ENCODE measurements at places on chromosomes 3 and 15.

DNA sequence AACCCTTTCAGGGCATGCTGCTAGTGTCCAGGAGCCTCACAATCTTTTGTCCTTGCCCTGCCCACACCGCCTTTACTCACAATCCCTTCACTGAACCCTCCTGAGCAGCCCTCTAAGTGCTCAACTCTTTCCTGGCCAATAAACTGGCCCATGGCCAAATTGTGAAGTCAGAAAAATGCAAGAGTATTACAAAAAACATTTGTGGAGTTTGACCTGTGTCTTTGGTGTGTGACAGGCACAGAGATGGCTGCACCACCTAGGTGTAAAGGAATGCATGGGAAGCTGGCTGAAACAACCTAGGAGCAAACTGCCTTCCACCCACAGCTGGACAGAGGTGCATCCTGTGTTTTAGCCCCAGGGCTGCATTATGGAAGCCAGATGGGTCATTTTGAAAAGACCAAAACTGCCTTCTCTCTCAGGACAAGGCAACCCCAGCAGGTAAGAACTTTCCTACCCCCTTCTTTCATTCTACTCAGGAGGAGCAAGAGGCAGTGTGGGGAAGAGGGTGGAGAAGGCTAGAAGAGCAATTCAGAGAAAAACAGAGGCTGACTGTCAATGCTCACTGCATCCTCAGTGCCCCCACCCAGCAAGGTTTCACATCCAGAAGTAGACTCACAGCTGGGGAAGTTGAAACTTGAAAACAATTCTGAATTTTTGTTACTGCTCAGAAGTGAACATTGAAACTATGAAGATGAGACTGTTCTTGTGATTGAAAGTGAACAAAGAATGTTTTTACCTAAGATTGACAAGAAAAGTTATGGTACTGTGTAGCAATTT is 78.6 kb downstream of the TRIM42 start:
- no peak for DNase-seq

DNA sequence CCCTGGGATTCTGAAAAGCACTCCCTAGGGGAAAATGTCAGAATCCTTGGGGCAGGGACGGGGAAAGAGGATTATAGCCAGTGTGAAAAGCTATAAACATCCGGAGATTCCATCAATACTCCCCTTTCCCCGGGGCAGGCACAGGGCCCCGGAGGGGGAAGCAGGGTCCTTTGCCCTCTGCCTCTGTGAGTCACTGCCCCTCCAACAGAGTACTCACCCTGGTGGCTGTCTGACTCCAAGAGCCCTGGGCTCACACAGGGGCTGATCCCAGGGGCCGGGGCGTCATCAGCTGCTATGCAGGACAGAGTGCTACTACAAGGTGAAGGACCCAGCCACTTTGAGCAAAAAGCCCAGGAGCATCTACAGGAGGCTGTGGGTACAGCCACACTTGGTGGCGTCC is 133.0 kb upstream of the PRR20G start:
- DNase-seq = no peak

- no peak for DNase-seq
Measured at GRCh38 chr15:76337059-76337695, 604 bp downstream of the ISL2 start.

DNA sequence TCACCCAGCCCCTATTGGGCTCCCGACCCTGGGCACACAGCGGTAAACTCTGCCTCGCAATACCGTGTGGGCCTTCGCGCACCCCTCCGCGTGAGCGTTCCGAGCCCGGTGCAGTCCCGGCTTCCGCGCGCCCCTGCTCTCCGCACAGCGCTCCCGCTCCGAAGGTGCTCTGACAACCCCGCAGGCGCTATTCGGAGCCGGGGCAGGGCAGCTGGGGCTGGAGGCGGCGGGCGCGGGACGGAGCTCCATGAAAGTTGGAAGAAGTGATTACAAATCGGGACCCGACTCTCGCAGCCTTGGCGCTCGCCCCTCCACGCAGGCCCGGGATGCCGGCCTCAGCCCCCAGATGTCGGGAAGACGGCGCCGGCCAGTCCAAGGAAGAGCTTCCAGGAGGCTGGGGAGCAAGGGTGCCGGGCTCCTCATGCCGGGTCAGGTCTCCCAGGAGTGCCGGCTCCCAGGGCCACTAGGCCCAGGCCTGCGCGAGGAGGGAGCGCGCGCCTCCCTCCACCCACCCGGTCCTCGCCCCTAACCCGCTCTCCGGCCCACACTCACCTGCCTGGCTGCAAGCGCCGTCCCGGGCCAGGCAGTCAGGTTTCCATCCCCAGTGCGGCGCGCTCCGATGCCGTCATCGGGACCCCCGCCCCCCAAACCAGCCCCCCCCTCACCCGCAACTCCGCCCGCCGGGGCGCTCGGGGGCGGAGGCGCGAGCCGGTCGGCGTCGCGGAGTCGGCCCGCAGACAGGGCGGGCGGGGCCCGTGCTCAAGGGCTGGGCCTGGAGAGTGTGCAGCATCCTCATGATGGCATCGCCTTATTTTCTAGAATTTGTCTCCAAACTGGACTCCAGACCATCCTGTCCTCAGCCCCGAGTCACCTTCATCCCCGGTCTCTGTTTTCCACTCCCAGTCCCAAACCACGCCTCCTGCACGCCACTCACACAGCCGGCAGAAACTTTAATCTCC is at the start of gene KIF7:
KIF7 (minus strand) TSS at position 621 of the 959 bp plus-strand sequence. CDS start 2,537 bp downstream, outside the sequence.
- DNase-seq = no peak

- DNase-seq = no peak
Measured at GRCh38 chr3:110918963-110919362, 152.7 kb upstream of the NECTIN3 start.

- DNase-seq = no peak
Measured at GRCh38 chr15:52463638-52464037, 65.0 kb downstream of the MYO5A start.

DNA sequence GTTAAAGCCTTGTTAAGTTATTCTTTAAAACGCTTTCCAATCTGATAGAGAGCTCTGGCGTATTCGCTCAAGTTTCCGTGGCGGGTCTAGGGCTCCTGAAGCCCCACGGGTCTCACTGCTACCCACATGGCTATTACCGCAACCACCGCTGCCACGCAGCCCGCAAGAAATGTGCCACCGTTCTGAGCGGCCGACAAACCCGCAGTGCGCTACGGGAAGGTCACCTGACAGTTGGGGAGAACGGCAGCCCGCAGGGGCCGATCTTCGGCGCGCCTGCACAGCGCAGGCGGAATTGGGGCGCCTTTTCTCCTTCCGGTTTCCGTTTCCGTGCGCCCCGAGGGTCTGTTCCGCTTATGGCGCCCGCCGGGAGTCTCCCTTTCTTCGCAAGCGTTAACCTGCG is 76.6 kb upstream of the SNRPN start:
- DNase-seq = no peak

DNA sequence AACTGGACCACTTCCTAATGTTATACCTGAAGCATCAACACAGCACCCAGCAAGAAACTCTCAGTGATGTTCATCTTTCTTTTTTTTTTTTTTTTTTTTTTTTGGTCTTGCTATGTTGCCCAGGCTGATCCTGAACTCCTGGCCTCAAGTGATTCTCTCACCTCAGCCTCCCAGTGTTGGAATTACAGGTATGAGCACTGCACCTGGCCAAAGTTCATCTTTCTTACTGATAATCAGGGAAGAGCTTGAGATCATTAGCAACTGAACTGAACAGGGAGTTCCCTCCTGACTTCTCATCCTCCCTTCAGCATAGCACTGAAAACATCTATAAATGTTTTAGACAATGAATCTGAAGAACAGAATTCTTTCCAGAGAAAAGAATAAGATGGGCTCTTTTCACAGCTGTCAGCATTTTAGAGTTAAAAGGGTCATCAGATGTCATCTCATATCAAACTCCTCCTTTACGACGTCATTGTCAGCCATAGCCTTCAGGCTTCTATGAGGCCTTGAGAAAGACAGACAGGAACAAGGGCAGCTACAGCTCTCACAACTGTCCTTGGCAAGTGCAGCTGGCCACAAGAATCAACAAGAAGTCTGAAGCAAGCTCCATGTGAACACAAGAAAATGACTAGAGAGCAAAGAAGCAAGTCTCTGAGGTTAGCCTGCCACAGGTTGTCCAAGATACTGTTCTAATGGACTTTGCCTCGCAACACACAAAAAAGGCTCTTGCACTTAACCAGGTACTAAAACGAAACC is 33.8 kb downstream of the SCAP start:
- no peak for DNase-seq

DNA sequence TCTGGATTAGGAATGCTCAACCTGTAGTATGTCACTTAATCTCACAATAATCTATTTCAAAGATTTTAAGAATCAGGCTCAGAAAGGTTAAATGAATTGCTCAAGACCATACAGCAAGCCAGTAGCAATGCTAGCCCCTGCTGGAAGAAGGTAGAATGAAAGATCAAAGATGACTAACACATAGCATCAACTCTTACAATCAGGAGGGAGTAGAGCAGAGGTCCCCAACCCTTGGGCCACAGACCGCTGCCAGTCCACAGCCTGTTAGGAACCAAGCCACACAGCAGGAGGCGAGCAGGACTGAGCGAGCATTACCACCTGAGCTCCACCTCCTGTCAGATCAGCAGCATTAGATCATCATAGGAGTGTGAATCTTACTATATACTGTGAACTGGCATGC is 15.5 kb upstream of the GATM start:
- no peak for DNase-seq

GRCh38 chr15:78127882-78128281 is 3.4 kb downstream of the CIB2 start:
- no peak for DNase-seq

DNA sequence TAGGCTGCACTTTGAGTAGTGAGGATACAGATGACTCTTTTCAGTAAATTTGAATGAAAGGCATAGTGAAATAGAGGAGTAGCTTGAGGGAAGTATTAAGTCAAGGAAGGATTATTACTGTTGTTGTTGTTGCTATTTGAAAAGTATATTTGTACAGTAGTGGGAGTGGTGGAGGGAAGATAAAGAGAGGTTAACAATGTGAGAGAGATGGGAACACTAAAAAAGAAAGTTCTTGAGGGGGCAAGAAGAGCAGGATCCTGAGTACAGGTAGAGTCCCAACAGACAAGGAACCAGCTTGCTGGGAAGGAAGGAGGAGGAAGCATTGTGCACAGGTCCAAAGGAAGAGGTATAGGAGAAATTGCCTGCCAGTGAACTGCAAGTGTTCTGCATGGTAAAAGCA is 75.6 kb upstream of the GOLGA8B start:
- no peak for DNase-seq

DNA sequence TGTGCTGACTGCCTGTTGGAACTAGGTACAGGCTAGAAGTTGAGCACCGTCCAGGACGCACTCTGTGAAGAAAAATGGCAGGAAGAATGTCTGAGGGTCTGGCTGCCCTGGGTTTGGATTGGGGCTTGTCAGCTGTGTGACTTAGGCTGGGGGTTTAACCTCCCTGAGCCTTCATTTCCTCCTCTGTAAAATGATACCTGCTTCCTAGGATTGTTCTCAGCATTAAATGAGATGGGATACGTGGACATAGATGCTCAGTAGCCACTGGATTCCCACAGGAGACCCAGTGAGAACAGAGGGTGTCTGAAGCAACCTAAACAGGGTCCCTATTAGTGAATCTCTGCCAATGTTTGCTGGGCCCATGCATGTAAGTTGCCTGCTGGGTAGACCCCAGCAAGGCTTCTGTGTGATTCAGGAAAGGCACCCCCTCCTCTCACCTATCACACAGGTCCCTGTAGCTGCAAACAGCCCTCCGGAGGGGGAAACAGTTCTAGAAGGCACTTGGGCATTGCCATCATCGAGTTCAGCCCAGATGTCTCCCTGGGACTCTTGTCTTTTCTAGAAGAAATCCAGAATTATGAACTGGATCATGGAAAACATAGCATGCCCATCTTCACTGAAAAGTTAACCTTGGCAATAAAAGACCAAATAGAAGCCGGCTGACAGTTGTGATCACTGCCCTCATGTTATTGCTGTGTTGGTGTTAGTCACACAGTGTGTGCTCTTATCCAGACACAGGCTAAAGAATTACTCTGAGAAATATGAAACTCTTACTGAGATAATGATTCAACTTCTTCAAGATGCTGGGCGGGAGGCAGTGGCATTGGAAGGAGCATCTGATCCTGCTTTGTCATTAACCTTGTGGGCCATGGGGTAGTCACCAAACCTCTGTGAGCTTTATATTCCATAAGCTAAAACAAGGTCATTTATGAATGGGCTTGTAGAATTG is 64.5 kb downstream of the SMAD6 start:
- DNase-seq = no peak

GRCh38 chr3:73658227-73658626 is 33.5 kb upstream of the PDZRN3 start:
- DNase-seq = no peak

- DNase-seq = peak; percentile 10
Measured at GRCh38 chr15:76866716-76867321, 38.3 kb downstream of the SCAPER start.

DNA sequence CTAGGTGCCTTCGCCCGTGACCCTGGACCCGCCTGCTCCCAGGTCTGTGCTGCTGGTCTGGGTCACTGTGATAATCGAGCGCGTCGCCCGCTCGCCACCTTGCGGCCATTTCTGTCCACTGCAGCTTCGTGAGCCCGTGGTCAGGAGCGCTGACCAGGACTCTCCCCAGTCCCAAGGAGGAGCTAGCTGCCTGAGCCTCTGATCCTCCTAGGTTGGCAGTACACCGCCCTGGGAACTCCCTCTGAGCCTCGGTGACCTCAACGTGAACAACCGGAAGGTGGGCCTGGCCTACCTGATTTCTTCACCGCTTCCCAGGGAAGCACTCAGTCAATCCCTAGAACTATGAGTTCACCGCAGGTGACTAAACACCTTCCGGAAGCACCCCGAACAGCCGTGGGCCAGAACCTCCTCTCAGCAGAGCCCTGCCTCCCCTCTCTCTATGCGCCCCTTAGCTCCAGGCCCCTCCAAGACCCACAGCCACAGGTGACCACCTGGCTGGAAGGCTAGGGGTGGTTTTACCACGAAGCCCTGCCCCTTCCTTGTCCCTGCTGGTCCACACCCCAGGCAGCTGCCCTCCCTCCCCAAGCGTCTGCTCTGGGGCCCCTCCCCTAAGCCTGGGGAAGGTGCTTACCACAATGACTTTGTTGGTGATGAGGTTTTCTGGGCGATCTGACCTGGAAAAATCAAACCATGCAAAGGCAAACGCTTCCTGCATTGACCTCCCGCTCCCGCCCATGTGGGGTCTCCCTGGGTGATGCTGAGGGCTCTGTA is 9.7 kb downstream of the PLA2G4D start:
- no peak for DNase-seq

GRCh38 chr15:87211547-87211946 is 1045.0 kb downstream of the NTRK3 start:
- DNase-seq = no peak
